ENCODE measurements at places on chromosomes 2 and 18.

- ATAC-seq = peak; percentile 94
Measured at GRCh38 chr2:144456680-144457079, 63.2 kb downstream of the ZEB2 start.

DNA sequence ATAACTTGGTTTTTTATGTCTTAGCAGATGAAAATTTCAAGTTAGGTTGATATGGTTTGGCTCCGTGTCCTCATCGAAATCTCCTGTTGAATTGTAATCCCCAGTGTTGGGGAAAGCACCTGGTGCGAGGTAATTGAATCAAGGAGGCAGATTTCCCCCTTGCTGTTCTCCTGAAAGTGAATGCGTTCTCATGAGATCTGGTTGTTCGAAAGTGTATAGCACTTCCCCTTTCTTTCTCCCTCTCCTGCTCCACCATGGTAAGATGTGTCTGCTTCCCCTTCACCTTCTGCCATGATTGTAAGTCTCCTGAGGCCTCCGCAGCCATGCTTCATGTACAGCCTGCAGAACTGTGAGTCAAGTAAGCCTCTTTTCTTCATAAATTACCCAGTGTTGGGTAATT is 242.1 kb upstream of the TNP1 start:
- ATAC-seq = no peak

DNA sequence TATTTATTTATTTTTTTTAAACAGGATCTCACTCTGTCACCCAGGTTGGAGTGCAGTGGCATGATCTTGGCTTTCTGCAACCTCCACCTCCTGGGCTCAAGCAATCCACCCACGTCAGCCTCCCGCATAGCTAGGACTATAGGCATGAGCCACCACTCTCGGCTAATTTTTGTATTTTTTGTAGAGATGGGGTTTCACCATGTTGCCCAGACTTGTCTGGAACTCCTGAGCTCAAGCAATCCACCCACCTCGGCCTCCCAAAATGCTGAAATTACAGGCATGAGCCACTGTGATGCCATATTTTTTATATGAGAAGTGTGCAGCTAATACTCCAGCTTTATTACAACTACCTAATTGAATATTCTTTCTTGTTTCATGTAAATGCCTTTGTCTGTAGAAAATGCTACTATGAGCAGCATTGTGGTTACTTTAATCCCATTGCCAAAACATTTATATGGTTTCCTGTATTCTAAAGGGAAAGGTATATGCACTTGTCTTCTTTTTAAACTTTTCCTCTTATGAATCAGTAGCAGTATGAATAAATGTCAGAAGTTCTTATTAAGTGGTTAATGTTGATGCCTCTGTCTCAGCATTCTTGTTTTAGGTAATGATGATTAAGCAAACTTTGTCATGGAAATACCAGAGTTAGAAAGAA is 9.5 kb upstream of the BCL2L11 start:
- ATAC-seq = no peak

GRCh38 chr2:240788482-240788881 is 31.5 kb downstream of the KIF1A start:
- no peak for ATAC-seq

DNA sequence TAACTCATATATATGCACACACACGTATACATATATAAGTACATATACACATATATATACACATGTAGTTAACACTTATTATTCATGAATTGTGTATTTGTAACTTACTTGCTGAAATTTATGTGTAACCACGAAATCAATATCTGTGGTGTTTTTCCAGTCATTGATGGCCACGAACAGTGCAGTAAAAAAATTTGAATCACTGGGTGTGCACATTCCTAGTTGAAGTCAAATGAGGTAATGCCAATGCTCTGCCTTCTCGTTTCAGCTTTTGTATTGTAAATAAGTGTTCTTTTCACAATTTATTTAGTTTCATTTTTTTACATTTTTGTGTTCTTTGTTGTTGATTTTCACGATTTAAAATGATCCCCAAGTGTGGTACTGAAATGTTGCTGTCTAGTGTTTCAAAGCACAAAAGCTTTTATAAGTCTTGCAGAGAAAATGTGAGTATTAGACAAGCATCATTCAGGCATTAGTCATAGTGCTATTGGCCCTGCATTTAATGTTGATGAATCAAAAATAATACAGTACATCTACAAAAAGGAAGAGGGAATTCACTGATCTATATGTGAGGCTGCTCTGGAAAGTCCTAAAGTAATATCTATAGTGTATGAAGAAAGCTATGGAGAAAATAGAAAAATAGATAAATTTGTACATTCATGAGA is 419.0 kb downstream of the DSC3 start:
- no peak for ATAC-seq

- peak; percentile 42 for ATAC-seq
Measured at GRCh38 chr18:59547581-59548182, 149.5 kb downstream of the CCBE1 start.

DNA sequence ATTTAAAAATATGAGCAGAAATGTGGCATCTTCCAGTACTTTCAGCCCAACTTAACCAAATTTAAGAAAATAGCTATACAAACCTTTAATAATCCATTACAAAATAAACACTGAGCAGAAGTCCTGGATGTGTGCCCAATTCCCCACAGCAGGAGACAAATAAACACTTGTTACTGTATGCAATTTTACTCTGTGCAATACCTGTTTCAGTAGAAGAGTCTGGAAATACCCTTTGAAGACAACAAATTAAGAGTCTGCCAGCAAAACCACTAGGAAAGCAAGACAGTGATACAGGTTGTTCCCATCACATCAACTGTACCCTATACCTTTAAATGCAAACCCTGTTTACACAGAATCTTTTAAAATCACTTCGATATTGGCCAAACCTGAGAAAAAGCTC is 41.4 kb upstream of the RNU4ATAC start:
- ATAC-seq = peak; percentile 22

DNA sequence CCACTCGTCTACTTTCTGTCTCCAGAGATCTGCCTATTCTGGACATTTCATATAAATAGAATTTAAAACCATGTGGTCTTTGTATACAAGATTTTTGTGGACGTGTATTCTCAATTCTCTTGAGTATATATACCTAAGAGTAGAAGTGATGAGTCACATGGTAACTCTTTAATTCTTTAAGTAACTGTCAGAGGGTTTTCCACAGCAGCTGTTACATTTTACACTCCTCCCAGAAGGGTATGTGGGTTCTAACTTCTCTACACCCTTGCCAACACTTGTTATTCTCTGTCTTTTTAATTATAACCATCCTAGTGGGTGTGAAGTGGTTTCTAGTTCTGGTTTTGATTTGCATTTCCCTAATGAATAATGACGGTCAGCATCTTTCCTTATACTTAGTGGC is 70.9 kb downstream of the MAP3K20 start:
- ATAC-seq = no peak

GRCh38 chr18:63534615-63535014 is 7.6 kb upstream of the SERPINB12 start:
- ATAC-seq = peak; percentile 67

DNA sequence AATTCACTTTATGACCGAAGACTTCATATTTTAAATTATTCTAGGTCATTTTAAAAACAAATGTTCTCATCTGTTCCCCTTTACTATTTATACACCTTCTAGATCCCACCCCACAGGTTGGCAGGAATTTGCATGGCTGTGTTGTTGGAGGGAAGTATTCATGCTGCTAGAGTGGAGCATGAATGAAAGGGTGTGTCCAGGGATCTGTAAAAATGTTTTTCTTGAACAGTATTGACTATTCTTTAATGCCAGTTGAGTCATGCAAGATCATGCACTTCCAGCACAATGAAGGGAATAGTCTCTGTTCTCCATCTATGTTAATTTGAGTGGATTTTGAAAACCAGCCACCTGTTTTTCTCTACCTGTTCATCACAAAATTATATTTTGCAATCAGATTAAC is 52.0 kb upstream of the COL3A1 start:
- no peak for ATAC-seq

DNA sequence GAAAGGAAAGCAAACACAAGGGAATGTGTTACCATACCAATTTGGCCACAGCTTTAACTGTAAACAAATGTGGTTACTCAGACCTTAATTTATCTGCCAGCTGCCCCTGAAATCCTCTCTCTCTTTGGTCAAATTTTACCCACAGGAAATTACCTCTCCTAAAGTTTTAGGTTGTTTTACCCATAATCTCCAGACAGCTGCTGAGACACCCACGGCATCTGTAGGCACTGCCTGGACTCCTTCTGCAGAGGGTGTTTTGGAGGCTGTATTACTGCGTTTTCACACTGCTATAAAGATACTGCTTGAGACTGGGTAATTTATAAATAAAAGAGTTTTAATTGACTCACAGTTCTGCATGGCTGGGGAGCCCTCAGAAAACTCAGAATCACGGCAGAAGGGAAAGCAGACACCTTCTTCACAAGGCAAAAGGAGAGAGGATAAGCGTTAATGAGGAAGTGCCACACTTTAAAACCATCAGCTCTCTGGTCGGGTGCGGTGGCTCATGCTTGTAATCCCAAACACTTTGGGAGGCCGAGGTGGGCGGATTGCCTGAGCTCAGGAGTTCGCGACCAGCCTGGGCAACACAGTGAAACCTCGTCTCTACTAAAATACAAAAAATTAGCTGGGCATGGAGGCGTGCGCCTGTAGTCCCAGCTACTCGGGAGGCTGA is 677.5 kb upstream of the FSHR start:
- ATAC-seq = no peak

DNA sequence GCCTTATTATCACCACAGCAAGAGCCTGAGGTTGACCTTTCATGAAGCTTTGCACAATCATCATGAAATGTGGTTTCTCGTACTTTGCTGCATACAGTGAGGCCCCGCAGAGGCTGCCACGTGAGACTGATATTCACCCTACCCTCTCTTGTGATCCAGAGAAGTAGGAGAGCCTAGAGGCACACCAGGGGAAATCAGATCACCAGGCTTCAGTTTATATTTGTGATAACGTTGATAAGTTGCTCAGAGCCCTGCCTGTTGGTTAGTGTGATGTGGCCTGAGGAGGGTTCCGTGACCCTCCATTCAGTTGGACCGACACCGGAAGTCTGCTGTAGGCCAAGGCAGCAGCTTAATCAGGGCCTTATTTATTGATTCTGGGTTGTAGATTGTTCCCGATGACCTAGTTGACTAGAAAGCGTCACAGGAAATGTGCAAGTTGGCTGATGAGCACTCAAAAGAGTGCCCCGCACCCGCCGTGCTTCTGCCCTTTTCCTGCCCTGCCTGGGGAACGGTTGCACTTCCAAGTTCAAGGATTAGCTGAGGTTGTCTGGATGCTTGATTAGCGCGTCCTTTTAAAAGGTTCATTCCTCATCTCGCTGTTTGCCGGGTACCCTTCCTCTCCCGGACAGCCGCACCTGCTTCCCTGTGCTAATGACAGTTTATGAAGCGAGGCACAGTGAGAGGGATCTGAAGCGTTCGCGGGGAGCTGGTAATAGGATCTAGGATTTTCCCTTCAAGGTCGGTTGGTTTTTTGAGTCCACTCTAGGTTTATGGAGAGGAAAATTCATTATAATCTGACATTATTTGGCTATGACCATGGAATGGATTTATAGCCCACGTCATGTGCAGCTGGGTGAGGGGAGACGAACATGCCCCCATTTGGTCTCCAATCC is 146.4 kb downstream of the SH3RF3 start:
- ATAC-seq = no peak

DNA sequence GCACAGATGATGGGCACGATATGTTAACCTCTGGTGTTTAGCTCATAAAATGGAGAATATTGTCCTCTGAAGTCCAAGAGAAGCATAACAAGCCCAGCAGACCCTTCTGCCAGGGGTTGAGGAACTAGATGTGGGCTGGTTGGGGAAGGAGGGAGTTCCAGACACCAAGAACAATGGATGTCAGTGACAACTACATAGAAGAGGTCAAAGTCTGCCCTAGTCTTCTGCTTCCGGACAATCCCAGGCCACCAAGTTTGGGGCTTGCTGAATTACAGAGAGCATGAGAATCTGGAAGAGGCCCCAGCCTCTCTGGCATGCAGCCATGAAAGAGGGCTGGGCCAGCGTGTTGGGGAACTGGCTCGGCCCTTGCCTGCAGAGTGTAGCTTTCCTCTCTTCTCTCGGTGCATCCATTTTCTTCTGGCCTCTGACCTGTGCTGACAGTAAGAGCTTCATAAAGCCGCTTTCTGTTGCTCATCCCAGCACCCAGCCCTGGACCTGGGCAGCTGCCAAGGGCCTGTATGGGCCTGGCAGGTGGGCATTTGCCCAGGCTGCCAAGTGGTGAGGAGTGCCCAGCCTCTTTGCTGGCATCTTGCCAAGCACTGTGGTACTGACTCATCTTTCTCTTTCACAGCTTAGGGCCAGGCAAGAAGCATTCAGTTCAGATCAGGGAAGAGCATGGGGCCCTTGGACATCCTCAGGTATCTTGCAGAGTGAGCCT is 14.6 kb upstream of the LAPTM4A start:
- ATAC-seq = peak; percentile 80

DNA sequence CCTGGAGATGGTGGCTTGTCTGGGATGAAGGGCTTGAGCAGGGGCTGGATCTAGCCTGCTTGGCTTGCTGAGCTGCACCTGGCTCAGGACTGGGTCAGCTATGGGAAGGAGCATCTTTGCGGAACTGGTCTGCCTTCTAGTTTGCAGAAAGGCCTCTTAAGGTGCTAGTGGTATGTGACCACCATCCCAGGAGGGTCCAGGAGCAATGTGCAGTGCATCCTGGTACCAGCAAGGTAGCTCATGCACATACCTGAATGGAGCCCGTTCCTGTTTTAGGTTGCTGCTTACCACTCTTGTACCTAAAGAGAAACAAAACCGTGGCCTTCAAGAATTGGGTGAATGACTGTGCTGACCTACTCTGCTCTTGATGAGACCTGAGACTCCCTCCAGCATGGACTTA is 118.6 kb upstream of the PELI1 start:
- ATAC-seq = peak; percentile 4
